Astrocyte of the hippocampus (primary cell): ENCODE measurements at places on chromosomes 1 and 21.

DNA sequence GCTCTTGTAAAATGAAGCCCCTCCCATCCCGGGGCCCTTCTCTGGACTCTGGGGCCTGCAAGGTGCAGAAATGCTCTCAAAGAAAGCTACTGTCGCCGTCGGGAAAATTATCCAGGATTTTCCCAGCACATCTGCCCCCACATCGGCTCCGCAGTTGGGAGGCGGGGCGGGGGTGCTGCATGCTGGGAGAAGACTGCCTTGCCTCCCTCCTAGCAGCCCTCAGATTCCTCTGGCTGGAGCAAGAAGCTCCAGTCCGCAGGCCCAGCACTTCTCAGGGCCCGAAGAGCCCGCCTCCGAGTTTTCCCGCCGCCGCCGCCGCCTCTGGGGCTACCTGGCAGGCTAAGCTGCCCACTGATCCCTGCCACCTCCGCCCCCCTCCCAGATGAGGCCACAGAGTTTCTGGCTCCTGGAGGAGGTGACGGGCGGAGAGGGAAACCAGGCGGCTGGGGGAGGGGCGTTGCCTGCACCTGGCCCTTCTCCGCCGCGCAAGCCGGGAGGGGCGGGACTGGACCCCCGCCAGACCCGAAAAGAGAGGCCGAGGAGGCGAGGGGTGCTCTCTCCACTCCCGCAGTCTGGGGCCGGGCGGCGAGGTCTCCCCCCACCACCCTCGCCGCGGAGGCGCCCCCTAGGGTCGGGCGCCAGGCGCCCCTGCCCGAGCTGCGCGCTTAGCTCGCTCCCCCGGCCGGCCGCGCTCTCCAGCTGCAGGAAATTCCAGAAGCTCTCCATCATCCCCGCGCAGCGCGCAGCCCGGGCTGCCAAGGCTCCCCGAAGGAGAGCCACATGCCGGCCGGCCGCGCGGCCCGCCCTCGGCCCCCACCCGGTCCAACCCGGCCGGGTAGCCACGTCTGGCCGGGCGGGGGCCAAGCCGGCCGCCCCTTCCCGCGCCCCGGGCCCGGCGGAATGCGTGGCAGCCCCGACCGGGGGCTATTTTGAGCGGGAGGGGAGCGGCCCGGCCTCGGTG is 28.8 kb downstream of the AHDC1 start:
- peak; percentile 95 for DNase-seq

DNA sequence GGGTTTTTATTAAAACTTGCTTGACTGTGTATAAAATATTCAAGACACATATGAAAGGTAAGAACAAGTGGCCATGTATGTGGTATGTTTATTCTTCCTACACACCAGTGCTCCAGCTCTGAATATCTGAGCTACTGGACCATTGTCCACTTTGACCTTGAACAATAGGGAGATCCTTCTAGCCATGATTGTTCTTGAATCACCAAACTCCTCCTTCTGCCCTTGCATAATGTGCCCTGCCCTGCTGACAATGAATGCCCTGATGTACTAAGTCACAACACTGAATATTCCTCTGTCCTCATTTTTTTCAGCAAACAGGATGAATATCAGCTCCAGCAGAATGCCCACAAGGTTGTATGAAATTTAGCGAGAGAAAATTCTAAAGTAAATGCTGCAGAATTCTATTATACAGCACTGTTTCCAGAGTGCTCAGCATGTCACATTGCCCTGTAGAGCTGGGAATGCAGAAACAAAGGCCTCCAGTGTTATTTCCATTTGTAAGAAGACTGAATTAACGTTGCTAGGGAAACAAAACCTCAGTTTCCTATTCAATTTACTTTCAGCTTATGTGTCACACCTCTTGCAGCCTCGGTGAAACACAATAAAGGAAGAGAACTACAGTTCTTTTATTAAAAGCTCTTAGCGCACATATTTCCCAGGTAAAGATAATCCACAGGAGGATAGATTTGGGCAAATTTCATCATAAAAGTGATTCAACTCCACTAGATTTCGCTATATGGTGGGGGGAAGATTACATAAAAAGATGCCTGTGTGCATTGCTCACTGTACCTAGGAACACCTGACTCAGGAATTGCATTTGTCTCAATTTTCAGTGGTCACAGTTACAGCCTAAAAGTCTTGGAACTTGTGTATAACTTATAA is 187.4 kb upstream of the ATP1B1 start:
- DNase-seq = peak; percentile 42

GRCh38 chr1:111649227-111649626 is 29.6 kb downstream of the RAP1A start:
- no peak for DNase-seq

- no peak for DNase-seq
Observed at GRCh38 chr1:9041116-9041779, 15.0 kb upstream of the SLC2A7 start.

DNA sequence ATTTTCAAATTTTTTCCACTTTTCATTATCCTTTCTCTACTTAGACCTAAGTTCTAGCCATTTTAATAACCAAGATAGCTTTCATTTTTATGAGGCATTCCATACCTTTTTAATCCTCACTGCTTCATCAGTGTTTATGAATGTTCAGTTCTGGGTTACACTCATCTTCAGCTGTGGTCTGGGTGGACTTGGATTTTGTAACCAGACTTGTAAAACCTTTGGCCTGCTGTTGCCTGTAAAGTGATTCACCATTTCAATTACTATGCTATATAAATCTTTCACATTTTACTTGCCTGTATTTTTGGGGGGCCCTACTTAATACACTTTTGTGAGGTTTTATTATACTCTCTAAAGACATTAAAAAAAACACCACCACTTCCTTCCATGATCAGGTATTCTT is 46.2 kb downstream of the USP25 start:
- peak; percentile 34 for DNase-seq
